ENCODE measurements at places on chromosomes 3 and 15. TPM values are rescaled to one million over a fixed set of nuclear protein-coding genes. Genes with fewer than 3 reads are reported as not detected.

DNA sequence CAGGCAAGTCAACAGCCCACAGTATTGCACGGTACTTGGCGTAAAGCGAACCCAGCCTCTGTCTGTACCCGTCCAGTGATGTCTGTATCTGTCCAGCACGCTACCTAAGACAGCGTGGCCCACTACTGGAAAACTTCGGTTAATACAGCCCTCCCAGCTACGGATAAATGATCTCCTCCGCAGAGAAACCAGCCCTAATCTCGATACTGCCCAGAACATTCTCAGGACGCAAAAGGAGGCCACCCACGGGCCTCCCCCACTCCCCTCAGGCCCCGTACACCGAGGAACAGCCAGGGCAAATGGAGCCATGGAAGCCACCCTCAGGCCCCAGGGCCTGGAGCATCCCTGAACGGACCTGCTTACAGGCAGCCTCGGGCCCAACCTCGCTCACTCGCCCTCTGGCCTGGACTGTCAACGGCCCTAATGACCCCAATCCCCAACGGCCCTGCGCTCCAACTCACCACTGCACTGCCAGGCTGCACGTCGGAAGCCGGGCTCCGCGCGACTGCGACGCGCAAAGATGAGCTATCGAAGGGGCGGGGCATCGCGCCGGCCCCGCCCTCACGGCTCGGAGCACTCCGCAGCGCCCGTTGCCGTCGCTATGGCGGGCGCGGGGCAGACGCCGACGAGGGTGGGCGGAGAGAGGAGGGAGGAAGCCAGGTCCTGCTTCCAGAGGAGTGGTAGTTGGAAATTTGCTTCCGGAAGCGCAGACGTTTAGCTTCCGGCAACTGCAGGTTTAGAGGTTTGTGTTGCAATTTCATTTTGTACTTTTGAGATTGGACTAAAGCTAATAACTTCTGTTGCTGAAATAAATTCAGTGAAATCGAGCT, at the start of gene SKIC8:
TSS of gene SKIC8 (minus strand) at position 509 of the 830 bp plus-strand sequence. CDS start 3,923 bp downstream, outside the sequence.
- peak within 1 kb of the TSS; percentile 99 for H3K4me3 ChIP-seq
- DNase-seq: peak; percentile 95
- H3K4me1 ChIP-seq: peaks cover 18% of the 10 kb centered on the region
- no peaks in the 10 kb centered on the region for H3K36me3 ChIP-seq
- H3K27ac ChIP-seq: peak within 1 kb of the TSS; percentile 95

DNA sequence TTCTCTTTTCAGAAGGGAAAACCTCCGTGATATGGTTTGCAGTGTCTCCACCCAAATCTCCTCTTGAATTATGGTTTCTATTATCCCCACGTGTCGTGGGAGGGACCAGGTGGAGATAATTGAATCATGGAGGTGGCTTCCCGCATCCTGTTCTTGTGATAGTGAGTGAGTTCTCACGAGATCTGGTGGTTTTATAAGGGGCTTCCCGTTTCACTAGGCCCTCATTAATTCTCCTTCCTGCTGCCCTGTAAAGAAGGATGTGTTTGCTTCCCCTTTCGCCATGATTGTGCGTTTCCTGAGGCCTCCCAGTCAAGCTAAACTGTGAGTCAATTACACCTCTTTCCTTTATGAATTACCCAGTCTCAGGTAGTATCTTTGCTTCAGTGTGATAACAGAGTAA, 692.7 kb upstream of the GRM7 start:
- H3K4me3 ChIP-seq: no peak overlapping the region
- H3K27me3 ChIP-seq: no peaks in the 10 kb centered on the region
- no peak overlapping the region for H3K27ac ChIP-seq
- no peaks in the 10 kb centered on the region for H3K4me1 ChIP-seq

The ADPRH gene
- 4.5 TPM for total RNA-seq

DNA sequence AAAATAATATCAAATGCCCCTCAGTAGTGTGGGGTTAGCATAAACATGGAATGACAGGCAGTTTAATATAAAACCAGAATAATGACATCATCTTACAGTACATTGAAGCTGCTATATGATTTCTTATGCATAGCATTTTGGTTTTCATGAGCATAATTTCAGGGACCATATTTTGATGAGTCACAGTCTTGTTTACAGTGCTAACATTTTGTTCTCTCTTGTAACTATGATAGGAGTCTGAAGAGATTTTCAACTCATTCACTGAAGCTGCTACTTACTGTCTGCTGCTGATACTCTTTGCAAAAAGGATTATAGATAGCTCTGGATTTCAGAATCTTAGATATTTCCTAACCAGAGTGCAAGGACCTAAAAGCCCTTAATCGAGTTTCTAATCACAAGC, 92.6 kb upstream of the CCDC54 start:
- no peak for DNase-seq
- no peak overlapping the region for H3K4me3 ChIP-seq
- no peaks in the 10 kb centered on the region for H3K36me3 ChIP-seq
- no peaks in the 10 kb centered on the region for H3K4me1 ChIP-seq

The GOLGA8G gene
- total RNA-seq: not detected

GRCh38 chr15:58086491-58086890, 21.0 kb upstream of the ALDH1A2 start:
- H3K36me3 ChIP-seq: no peaks in the 10 kb centered on the region
- H3K4me1 ChIP-seq: no peaks in the 10 kb centered on the region
- no peak for DNase-seq
- no peak overlapping the region for H3K4me3 ChIP-seq

- DNase-seq: no peak
- no peaks in the 10 kb centered on the region for H3K36me3 ChIP-seq
- H3K4me3 ChIP-seq: no peak overlapping the region
- no peaks in the 10 kb centered on the region for H3K4me1 ChIP-seq
- no peak overlapping the region for H3K27ac ChIP-seq
- no peaks in the 10 kb centered on the region for H3K27me3 ChIP-seq
Observed at GRCh38 chr3:18046131-18046915, 303.9 kb upstream of the TBC1D5 start.

The MCF2L2 gene
- 6.5 TPM for total RNA-seq

DNA sequence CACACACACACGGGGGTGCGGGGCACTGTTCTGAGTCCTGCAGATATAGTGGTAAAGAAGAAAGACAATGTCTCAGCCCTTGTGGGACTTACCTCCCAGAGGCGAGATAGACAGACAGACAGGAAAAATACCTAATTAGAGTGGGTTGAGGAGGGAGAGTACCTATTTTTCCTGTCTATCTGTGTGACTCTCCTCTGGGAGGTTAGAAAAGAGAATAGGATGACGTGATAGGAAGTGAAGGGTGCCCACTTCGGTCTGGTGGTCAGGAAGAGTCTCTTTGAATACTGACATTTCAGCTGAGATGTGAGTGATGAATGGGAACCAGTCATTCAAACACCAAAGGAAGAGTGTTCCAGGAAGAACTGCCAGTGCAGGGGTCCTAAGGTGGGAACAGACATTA, 4.1 kb upstream of the APOD start:
- no peak for DNase-seq
- H3K4me3 ChIP-seq: no peak overlapping the region
- H3K4me1 ChIP-seq: peaks cover 8% of the 10 kb centered on the region
- H3K27me3 ChIP-seq: no peaks in the 10 kb centered on the region

GRCh38 chr15:89205991-89206585, 15.3 kb downstream of the RLBP1 start:
- no peak overlapping the region for H3K4me3 ChIP-seq
- peaks cover 12% of the 10 kb centered on the region for H3K36me3 ChIP-seq
- peaks cover 31% of the 10 kb centered on the region for H3K4me1 ChIP-seq
- peaks cover 2% of the 10 kb centered on the region for H3K27me3 ChIP-seq
- no peak for DNase-seq
- H3K27ac ChIP-seq: peak overlapping the region; percentile 36

The SUCNR1 gene
- 0.08 TPM for total RNA-seq

GRCh38 chr15:32119694-32120330, 89.5 kb downstream of the CHRNA7 start:
- no peak overlapping the region for H3K4me3 ChIP-seq
- no peak for DNase-seq
- H3K27me3 ChIP-seq: peaks cover 3% of the 10 kb centered on the region
- H3K36me3 ChIP-seq: no peaks in the 10 kb centered on the region
- no peak overlapping the region for H3K27ac ChIP-seq

The MIX23 gene
- total RNA-seq: 34.4 TPM

DNA sequence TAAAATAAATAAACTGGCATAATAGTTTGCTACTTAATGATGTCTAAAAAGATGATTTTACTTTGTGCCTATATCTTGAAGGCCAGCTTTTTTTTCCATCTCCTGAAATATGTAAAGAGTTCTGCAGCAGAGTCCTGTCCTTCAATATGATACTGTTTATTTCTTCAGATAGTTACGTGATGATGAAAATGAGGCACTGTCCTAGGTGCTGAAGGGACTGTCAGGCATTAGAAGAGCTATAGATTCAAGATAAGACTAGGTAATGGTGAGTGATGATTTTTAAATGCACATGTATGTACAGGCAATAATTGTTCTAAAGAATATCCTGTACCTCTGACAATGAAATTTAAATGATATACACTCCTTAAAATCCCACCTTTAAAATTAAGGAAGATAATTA, 326.9 kb upstream of the DNAJC19 start:
- H3K27ac ChIP-seq: no peak overlapping the region
- no peak overlapping the region for H3K4me3 ChIP-seq
- no peaks in the 10 kb centered on the region for H3K36me3 ChIP-seq

- H3K4me3 ChIP-seq: no peak overlapping the region
- no peaks in the 10 kb centered on the region for H3K36me3 ChIP-seq
- H3K27ac ChIP-seq: no peak overlapping the region
Observed at GRCh38 chr3:57852896-57853295, 96.8 kb downstream of the SLMAP start.

DNA sequence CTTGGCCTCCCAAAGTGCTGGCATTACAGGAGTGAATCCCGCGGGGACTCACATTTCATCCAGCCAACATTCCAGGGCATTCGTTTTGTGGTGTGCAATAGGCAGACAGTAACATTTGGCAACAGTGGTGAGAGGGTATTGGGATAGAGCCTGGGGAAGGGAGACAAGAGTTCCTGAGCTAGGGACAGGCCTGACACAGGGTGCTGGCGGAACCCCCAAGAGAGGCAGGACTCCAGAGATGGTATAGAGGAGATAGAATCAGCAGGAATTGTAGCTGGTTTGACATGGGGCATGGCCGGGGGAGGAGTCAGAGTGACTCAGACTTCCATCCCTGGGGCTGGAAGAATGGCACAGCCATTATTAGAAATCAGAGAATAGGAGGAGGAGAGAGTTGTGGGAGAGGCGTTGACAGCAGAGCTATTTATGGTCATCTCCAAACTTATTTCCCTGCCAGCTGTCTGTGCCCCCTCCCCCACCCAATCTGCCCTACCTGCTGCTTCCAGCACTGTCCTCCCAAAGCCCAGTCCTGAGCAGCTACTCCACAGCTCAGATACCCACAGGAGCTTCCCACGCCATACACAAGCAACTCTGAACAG, 4.4 kb upstream of the IDH2 start:
- H3K27ac ChIP-seq: no peak overlapping the region
- DNase-seq: no peak
- no peaks in the 10 kb centered on the region for H3K36me3 ChIP-seq
- H3K27me3 ChIP-seq: peaks cover 8% of the 10 kb centered on the region
- peaks cover 9% of the 10 kb centered on the region for H3K4me1 ChIP-seq

DNA sequence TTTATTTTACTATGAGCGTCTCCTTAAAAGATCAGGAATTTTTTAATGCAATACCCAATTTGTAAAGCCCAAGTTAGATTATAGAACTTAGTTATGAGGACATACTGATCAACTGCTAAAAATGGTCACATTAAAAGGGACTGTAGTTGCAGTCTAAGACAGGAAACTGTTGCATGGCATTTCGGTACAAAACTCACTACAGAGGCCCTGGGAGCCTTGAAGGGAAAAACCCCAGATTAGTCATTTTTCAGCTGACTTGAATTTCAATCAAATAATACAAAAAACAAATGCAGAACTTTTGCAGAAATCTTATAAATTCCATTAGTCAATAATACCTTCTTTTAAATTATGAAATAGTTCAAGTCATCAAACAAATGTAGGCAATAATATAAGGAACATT, 6.9 kb upstream of the PTX3 start:
- H3K4me3 ChIP-seq: no peak overlapping the region
- H3K27me3 ChIP-seq: peaks cover 15% of the 10 kb centered on the region
- H3K27ac ChIP-seq: no peak overlapping the region
- H3K4me1 ChIP-seq: no peaks in the 10 kb centered on the region
- no peaks in the 10 kb centered on the region for H3K36me3 ChIP-seq

DNA sequence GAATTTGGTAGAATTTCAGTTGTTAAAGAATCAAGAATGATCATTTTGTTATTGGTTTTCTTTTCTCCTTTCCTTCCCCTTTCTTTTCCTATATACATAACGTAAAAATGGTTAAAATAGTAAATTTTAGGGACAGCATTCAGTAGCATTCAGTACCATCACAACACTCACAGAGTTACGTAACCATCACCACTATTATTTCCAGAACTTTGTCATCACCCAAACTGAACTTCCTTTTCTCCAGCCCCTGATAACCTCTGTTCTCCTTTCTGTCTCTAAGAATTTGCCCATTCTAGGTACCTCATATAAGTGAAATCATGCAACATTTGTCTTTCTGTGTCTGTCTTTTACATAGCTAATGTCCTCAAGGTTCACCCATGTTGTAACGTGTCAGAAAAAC, 165.3 kb downstream of the AKAP13 start:
- no peak overlapping the region for H3K27ac ChIP-seq
- H3K4me3 ChIP-seq: no peak overlapping the region
- peaks cover 16% of the 10 kb centered on the region for H3K36me3 ChIP-seq
- no peaks in the 10 kb centered on the region for H3K27me3 ChIP-seq
- H3K4me1 ChIP-seq: peaks cover 50% of the 10 kb centered on the region

The KLHL40 gene
- total RNA-seq: not detected

DNA sequence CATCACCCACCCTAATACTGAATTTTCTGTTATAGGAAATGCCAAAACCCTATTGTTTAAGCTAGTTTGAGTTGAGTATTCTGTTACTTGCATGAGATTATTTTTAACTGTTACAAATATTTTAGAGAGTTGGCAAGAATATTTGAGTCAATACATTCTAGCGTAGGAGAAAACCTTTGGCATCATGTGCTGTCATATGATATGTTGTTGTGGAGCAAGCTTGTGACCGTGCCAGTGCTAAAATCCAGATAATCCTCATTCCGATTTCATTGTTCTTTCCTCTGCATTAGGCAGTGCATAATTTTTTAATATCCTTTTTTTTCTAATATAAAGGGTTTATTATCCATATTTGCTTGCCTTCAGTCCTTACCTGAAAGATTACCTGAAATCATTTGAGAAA, 168.0 kb upstream of the GMNC start:
- no peaks in the 10 kb centered on the region for H3K27me3 ChIP-seq
- DNase-seq: no peak
- no peak overlapping the region for H3K4me3 ChIP-seq
- H3K36me3 ChIP-seq: no peaks in the 10 kb centered on the region

DNA sequence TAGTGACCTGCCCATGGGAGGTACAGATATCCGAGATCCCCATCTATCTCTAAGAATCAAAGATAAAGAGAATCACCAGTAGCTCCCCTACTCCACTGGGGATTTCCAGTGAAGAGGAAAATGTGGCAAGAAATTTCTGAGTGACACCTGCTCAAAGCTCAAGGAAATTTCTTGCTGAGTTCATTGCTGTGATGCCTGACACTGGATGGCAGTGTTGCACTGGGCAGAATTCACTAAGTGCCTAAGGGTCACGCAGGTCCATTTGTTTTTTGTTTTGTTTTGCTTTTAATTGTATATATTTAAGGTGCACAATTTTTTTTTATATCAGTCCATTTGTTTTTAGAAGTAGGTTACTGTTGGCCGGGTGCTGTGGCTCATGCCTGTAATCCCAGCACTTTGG, 109.5 kb upstream of the KCNAB1 start:
- H3K4me3 ChIP-seq: no peak overlapping the region
- H3K36me3 ChIP-seq: no peaks in the 10 kb centered on the region
- DNase-seq: no peak
- H3K27me3 ChIP-seq: peaks cover 14% of the 10 kb centered on the region
- no peak overlapping the region for H3K27ac ChIP-seq

GRCh38 chr3:133578548-133579191, 5.2 kb downstream of the CDV3 start:
- peaks cover 46% of the 10 kb centered on the region for H3K4me1 ChIP-seq
- DNase-seq: no peak
- peak overlapping the region; percentile 89 for H3K4me3 ChIP-seq
- peaks cover 47% of the 10 kb centered on the region for H3K36me3 ChIP-seq
